ENCODE measurements at places on chromosomes 2 and 18.

DNA sequence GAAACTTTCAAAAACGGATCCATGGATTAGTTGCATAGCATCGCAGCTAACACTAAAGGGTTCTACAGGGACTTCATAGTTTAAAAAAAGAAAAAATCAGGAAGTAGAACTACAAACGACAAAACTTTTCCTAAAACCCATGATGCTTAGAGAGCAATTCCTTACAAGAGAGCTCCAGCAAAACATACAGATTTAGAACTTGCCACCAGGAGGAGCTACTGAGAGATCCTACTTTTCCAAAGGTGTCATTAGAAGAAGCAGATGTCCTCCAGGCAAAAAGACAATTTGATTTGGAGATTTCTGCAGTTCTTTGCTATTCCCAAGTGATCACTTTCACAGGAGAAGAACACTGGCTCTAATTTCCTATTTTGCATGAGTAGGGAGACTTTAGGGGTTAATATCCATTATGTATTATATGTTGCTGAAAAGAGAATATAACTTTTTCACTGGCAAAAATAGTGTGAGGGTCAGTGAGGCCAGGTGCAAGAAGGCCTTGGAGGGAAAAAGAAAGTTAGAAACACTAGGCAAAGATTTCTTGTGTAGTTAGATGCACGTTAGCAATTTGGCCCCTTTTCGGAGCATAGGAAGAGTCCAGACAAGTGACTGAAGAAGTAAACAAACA lies 436.2 kb downstream of the SUCLG1 start:
- peak; percentile 17 for DNase-seq

- no peak for DNase-seq
These were observed 262.1 kb downstream of the MYCN start for GRCh38 chr2:16202266-16203020.

GRCh38 chr2:18855027-18855426 lies 265.7 kb upstream of the NT5C1B start:
- DNase-seq = no peak

DNA sequence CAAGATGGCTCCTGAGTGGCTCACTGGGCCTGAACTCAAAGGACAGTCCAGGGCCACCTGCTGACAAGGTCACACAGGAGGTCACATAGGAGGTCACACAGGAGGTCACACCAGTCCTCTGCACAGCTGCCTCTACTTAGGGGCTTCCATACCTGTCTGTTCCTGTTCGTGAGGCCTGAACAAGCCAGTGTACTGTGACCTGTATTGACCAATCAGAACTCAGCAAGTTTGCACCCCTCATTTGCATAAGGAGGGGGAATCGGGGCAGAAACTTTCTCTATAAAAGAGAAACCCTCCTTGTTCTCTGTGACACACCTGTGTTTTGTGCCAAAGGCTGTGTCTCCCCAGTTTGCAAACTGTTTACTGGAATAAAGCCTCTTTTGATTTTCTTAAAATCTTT lies 478.9 kb downstream of the EIPR1 start:
- no peak for DNase-seq
